ENCODE measurements at places on chromosomes 6 and 20.

- peak; percentile 83 for DNase-seq
Observed at GRCh38 chr6:298233-299103, 6.2 kb downstream of the DUSP22 start.

- DNase-seq: peak; percentile 5
Observed at GRCh38 chr6:146358431-146359046, 185.1 kb upstream of the RAB32 start.

DNA sequence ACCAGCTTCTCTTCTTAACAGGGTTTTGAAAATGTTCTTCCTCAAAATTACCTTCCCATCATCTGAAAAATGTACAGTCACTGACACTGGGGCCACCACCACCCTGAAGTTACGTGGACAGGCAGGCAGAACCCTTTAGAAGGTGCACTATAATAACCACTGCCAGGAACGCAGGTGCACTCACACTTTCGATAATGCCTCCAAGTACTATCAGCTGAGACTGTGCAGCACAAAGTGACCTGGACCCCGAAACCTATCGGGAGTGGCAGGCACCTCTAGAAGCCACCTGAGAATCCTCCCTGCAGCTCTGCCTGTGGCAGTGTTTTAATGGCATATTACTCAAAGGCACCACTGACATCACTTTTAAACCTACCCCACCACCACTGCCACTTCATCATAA lies 66.4 kb downstream of the TRERF1 start:
- DNase-seq: no peak

GRCh38 chr6:88105741-88106340 lies 58.2 kb downstream of the SPACA1 start:
- DNase-seq: no peak

GRCh38 chr6:5084360-5084780 lies 771 bp upstream of the PPP1R3G start:
- DNase-seq: no peak

GRCh38 chr20:33781133-33781532 lies 30.0 kb upstream of the CHMP4B start:
- no peak for DNase-seq

GRCh38 chr6:99349171-99350141 lies at the start of gene FAXC:
Gene FAXC, minus strand, starts transcription at chr6:99349674. Its CDS starts 302 bp downstream, at chr6:99349372.
- peak; percentile 17 for DNase-seq

DNA sequence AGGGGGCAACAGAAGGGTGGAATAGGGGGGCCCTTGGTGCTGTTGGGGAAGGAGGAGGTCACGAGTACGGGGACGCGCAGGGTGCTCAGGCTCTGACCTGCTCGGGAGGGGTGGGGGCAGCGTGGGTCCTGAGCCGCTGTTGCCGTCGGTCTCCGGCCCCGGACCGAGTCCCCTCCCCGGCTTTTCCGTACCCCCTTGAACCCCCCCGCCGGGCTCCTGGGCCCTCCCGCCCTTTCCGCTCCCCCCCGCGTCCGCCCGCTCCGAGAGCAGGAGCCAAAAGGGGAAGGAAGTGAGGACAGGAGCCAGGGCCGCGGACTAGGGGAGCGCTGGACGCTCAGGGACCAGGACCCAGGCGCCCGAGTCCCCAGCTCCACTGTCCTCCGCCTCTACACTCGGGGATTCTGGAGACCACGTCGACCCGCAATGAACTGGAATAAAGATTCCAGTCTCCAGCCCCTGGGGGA lies at the start of gene RGL2:
Gene RGL2, minus strand, starts transcription at position 170 of the 464 bp plus-strand sequence. CDS start 332 bp downstream, outside the sequence.
- DNase-seq: peak; percentile 93

- no peak for DNase-seq
Observed at GRCh38 chr6:14704383-14705271, 541.2 kb upstream of the JARID2 start.
